ENCODE measurements at places on chromosomes 1 and 21.

- peak; percentile 6 for DNase-seq
Measured at GRCh38 chr1:28796352-28797211, 15.4 kb upstream of the OPRD1 start.

- DNase-seq: no peak
Measured at GRCh38 chr1:6534248-6534822, 20.0 kb downstream of the NOL9 start.

GRCh38 chr1:178692564-178693327, 32.3 kb upstream of the RALGPS2 start:
- DNase-seq: no peak

GRCh38 chr1:155882766-155883165, 23.4 kb downstream of the SYT11 start:
- no peak for DNase-seq

DNA sequence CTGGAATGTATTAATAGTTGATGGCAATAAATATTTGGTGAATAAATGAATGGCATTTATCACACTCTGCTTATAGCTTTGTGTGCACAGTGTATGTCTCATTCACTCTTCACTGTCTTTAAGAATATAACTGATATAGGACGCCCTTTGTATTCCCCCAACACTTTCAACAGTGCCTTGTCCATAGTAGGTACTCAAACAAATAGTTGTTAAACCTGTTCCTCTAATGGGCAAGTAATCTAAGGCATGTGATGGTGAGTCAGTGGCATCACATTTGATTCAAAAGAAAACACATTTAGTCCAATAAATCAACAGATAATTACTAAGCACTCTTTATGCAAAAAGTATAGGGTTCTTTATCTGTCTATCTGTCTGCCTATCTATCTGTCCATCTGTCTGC, 11.2 kb upstream of the RXRG start:
- DNase-seq: no peak

- no peak for DNase-seq
Measured at GRCh38 chr1:3614755-3615742, 3.7 kb upstream of the MEGF6 start.

GRCh38 chr1:228863776-228864175, 128.5 kb downstream of the RHOU start:
- DNase-seq: no peak

DNA sequence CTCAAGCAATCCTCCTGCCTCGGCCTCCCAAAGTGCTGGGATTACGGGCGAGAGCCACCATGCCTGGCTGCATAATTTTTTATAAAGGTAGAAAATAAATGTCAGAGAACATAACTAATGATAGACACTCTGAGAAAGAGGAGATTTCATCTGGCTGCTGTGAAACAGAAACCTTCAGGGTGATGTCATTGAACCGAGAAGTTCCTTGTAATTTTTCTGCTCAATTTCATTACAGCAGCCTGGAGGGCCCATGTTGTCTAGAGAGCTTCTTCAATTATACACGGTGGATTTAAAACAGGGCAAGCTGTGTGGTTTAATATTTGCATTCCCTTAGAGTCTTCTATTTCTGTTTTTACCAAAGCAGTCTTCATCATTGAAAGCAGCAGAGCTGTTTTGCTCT, 64.3 kb upstream of the MORC3 start:
- no peak for DNase-seq

DNA sequence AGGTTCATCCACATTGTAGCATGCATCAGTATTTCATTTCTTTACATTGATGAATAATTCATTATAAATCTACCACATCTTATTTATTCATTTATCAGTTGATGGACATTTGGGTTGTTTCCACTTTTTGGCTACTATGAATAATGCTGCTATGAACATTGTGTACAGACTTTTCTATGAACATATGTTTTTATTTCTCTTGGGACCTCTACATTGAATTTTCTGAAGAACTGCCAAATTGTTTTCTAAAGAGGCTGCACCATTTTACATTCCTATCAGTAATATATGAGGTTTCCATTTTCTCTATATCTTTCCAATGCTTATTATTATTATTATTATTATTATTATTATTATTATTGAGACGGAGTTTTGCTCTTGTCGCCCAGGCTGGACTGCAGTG, 81.3 kb upstream of the SELENON start:
- no peak for DNase-seq

Measured in heart right ventricle (tissue), 16 donors.